NCI-H446 treated with DMSO at 0.1 percent for 48 hours (cell line): ENCODE measurements at places on chromosomes 7 and 10.

DNA sequence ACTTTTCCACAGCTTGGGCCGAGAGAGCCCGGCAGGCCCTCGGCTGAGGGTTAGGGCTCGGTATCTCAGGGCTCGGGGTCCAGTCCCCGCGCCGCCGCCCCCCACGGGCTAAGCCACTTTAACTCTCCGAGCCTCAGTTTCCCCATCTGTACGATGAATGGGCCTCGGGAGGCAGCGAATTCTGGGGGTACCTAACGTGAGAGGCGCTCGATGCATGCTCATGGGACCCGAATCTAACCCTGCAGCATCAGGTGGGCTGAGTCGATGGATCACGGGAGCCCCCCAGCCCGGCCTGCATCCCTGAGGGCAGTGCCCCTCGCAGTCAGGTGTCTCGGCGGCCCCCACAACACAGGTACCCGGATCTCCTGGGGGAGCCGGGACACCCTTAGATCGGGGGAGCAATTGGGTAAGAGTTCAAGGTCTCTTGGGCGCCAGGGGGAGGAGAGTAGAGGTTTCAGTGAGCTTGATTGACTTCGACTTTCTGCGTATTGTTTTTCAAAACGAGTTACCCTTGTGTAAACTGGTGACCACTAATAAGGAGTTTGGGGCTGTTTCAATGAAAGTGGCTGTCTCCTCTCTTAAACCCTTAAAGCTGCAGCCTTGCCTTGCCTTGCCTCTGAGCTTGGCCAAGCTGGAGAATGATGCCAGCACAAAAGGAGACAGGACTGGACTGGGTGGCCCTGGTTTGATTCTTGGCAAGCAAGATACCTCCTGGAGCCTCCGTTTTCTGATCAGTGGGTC is 631 bp downstream of the POR start:
- DNase-seq, result no peak

GRCh38 chr7:6130007-6130587 is 98.9 kb downstream of the ANKRD61 start:
- no peak for DNase-seq

- DNase-seq, result no peak
Observed at GRCh38 chr7:123784263-123784662, 35.5 kb upstream of the WASL start.

DNA sequence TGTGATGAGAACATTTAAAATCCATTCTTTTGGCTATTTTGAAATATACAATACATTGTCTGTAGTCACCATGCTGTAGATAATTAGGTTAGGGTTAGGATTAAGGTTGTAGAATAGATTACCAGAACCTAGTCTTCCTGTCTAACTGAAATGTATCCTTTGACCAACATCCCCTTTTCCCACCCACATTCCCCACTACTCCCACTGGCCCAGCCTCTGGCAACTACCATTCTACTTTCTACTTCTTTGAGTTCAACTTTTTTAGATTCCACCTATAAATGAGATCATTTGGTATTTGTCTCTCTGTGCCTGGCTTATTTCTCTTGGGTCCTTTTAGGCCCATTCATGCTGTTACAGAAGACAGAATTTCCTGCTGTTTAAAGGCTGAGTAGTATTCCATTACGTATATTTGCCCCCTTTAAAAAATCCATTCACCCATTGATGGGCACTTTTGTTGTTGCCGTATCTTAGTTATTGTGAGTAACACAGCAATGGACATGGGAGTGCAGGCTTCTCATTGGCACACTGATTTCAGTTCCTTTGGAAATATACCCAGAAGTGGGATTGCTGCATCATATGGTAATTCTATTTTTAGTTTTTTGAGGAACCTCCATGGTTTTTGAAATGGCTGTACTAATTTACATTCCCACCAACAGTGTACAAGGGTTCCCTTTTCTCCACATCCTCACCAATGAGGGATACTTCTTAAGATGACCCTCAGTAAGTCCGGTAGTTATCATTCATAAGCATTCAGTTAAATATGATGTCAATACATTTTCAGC is 104.0 kb downstream of the RALA start:
- no peak for DNase-seq

DNA sequence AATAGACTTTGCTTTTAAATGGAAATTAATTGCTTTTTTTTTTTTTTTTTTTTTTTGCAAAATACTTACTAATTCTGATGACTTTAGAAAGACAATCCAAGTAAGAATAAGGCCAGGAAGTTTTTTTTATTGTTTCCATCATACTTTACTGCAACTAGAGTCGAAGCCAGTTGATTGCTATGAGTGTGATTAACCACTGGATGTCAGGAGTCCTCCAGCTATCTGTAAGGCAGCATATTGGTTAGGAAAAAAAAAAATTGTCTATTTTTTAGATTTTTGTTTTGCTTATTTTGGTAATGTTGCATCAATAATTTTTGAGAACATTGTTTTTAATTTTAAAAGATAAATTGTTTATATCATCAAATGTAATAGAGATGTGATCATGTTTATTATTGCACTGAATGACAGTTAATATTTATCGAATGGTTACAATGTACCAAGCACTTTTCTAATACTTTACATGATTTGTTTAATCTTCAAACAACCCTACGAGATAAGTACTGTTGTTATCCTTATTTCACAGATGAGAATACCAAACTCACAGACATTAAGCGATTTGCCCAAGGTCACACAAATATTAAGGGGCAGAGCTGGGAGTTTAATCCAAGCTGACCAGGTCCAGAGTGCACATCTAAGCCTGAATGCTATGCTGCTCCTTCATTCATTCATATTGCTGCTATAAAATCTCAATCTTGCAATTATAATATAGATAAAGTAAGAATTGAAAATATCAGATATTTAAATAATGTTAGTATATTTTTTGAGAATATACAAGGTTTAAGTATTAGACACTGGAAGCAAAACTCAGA is 19.9 kb upstream of the LMOD2 start:
- DNase-seq, result no peak

- DNase-seq, result no peak
Observed at GRCh38 chr10:549391-549790, 140.1 kb downstream of the DIP2C start.

DNA sequence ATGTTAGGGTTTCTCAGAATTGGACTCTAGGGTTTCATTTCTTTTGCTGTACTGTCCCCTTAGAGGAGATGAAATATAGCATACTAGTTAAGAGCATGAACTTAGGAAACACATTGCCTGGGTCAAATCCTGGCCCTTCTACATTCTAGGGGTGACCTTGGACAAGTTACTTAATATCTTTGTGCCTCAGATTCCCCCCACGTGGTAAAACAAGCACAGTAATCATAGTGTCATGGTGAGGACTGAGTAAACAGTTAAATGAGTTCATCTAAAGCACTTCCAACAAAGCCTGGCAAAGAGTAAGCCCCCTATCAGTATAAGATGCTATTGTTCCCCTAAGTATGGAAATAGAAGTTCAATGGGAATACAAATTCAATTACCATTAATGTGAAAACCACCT is 5.1 kb downstream of the DPY19L1 start:
- no peak for DNase-seq

GRCh38 chr7:79774150-79774549 is 320.7 kb upstream of the MAGI2 start:
- no peak for DNase-seq

- DNase-seq, result no peak
Observed at GRCh38 chr7:4613846-4614548, 68.1 kb upstream of the FOXK1 start.

- DNase-seq, result no peak
Observed at GRCh38 chr10:55048830-55049498, 247.9 kb upstream of the PCDH15 start.

DNA sequence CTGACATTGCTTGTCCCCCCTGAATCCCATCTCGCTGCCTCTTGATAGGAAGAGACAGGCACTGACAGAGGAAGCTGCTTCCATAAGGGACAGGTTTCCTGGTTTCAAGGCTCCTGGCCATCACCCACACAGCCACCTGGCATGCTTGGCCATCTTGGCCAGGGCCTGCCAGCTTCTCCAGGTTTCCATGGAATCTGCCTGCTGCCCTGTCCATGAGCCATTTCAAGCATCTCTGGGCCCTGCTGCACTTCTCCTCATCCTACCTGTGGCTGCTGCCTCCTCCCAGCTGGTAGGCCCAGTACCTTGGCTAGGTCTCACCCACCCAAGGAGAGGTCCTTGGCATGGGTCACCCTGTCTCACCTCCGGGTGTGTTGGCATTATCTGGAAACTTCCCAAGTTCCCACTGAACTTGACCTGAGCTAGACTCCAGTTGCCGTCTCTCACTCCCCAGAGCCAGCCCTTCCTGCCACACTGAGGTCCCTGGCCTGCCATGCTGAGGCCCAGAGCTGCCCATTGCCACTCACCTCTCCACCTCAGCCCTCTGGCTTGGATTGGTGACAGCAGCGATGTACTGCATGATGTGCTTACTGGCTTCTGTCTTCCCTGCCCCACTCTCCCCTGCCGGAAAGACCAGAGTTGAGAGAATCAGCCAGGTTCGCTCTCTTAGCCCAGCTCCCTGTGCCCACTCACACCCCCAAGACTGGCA is 2.6 kb downstream of the MYO1G start:
- DNase-seq, result no peak

DNA sequence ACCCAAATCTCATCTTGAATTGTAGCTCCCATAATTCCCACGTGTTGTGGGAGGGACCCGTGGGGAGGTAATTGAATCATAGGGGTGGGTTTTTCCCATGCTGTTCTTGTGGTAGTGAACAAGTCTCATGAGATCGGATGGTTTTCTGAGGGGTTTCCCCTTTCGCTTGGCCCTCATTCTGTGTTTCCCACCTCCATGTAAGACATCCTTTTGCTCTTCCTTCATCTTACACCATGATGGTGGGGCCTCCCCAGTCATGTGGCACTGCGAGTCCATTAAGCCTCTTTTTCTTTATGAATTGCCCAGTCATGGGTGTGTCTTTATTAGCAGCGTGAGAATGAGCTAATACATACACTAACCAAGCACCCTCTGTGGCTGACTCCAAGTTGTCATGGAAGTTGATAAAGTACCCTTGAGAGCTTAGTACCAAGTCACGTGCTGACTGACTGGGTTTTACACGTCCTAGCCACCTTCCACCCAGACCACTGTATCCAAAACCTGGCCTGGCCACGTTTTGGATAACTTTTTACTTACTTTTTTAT is 614.4 kb downstream of the SDK1 start:
- no peak for DNase-seq

DNA sequence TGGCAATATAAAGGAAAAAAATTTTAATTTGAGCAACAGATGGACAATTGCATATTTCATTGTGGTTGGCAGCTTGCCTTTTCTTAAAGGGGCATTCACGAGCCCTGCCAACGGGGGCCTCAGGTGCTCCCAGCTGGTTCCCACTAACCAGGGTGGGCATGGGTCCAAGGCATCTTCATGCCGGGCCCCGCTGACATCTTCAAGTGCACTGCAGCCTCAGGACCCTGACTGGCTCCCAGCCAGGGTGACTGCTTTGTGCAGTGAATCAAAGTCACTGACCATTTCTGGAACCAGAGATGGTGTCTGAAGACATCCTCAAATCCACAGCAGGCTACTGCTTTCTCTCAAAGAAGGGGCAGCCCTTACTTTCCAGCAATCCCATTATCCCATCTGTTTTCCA is 275.2 kb upstream of the MGMT start:
- DNase-seq, result no peak

GRCh38 chr7:81231301-81231838 is 312.5 kb upstream of the SEMA3C start:
- DNase-seq, result peak; percentile 90

DNA sequence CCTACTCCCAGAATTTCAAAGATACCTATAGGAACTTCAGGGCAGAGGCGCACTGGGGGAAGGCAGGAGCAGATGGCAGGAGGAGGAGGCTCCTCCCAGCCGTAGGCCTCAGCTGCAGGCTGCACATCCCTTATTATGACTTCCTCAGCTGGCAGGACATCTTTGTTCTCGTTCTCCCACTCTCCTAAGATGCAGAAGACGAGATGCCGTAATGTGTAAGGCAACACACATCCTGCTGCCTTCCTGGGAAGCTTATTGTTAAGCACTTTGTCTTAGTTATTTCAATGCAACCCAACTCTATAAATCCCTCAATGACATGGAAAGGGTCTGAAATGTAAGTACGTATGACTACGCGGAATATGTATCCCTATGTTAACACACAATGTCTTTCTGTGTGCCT is 599.8 kb upstream of the MGMT start:
- DNase-seq, result no peak

DNA sequence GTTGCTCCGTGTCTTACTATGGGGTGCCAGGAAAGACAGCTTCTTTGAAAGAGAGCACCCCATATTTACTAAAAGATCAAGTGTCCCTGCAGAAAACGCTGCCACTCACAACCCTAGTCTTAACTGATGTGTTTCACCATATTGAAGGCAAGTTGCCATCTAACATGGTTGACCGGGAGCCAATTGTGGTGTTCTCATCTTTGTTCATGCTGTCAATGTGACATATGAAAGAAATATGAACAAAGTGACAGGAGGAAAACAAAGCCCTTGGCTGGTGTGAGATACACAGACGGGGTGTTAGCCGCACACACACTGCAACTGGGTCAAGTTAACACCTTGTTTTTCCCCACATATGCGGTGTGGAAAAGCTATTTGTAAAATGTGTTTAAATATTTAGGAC is 122.3 kb upstream of the NEBL start:
- no peak for DNase-seq

GRCh38 chr10:122992031-122992585 is 11.9 kb downstream of the PSTK start:
- no peak for DNase-seq

DNA sequence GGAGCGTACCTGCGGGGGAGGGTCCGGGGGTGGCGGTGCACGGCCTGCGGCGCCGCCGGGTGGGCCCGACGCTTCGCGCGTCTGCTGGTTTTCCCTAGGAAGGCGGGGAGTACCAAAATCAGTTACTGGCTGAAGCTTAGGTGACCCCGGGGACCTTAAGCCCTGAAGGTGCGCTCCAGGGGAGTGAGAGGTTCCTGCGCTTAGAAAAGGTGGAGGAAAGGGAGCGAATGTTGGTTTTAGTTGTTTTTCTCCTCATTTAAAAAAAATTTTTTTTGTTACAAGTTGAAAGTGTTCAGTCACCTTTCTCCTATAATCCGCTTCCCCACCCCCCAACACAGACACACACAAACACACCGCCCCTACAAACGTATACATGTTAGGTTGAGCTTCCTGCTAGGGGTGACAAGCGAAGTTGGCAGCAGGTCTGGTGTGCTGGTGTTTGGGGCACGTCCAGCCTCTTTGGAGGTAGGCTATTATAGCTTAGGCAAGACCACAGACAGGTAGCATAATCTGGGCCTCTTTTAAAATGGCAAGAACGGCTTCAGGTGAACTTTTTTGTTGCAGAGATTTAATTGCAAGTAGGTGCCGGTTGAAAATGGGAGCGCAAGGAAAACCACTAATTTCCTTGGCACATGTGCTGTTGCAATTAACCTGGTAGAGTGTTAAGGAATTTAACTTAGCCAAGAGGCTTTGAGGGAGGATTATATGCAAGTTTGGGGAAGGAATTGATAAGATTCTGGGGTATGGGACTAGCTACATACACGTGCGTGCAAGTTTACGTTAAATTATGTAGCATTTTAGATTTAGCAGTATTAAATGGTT is 945 bp downstream of the ADD3 start:
- DNase-seq, result no peak

GRCh38 chr10:101071267-101071884 is 9.6 kb downstream of the KAZALD1 start:
- no peak for DNase-seq

- no peak for DNase-seq
Observed at GRCh38 chr10:74871595-74872382, 45.4 kb downstream of the KAT6B start.
